ENCODE measurements at places on chromosomes 1 and 21.

- no peak for DNase-seq
Measured at GRCh38 chr1:171521567-171521966, 36.2 kb downstream of the PRRC2C start.

DNA sequence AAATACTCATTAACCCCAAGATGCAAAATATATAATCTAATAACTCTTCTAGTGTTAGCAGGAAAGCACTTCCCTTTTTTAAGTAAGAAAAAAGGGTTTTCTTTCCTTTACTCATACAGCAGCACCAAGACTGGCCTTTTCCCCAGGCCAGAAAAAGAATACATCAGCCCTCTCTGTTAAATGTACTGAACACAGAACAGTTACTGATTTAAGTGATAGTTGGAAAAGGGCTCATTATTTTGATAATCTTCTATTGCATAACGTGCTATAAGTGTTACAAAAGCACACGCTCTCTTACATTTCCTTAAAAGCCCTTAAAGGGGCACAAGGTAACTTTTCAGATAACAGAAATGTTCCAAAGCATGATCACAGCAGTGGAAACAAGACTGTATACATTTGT is 142.9 kb downstream of the TIAM1 start:
- no peak for DNase-seq

DNA sequence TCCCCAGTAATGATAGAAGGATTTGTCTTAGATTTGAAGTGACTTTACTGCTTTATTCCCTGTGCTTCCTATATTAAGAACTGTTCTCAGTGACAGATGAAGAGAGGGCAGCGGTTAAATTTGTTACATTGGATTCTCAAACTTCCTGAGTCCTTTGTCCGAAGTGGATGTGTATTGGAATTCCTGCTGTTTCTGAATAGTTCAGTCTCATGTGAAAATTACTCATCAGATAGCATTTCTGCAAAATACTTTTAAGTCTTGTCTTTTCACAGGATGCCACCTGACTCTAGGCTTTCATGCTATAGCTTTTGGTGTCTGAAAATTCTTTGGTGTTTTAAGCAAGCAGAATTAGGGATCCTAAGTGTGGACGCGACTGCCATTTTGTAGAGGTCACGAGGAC is 83.6 kb downstream of the PRDM2 start:
- no peak for DNase-seq

GRCh38 chr1:224127925-224128819 is 14.3 kb downstream of the FBXO28 start:
- DNase-seq = no peak

DNA sequence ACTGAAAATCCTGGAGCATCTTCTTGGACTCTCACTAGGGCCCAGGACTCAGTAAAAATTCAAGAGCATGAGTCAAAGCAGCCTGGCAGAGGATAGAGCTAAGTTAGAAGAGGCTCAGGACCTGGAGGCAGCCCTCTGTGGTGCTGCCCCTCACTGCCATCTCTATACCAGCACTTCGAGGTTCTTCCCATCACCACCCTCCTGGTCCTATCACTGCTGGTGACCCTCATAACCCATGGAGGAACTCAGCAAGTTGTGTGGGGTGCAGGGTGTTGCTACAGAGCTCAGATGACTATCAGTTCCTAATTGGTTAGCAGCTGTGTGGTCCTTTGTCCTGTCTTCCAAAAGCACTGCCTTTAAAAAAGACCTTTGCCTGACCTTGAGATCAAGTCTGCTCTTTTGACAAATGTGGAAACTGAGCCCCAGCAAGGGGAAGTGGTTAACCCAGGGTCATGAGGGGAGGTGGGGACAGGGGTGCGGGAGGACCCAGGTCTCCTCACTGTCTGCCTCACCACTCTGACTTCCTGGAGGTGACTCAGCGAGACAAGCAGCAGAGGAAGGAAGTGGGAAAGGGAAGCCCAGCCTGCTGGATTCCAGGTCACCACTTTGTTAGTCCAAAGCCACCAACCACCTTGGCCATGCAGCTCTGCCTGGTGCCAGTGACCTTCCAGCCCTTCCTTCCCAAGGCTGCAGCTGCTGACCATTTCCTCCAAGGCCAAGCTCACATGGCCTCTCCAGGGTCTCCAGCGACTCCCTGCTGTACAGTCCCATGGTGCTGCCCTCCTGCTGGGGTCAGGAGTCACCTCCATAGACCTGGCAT is 199.4 kb upstream of the EDN2 start:
- no peak for DNase-seq
